ENCODE measurements at places on chromosomes 6 and 20. TPM values are rescaled to one million over a fixed set of nuclear protein-coding genes. Genes with fewer than 3 reads are reported as not detected.
A peak's percentile ranks its signal among the peaks of the same experiment; 100 is the strongest.

Gene KIF6
- total RNA-seq: 0.24 TPM

- peak; percentile 93 for ATAC-seq
Measured at GRCh38 chr6:153117986-153118879, 12.8 kb downstream of the RGS17 start.

Gene NHSL1
- 34.8 TPM for total RNA-seq

Gene CLPSL2
- not detected for total RNA-seq

DNA sequence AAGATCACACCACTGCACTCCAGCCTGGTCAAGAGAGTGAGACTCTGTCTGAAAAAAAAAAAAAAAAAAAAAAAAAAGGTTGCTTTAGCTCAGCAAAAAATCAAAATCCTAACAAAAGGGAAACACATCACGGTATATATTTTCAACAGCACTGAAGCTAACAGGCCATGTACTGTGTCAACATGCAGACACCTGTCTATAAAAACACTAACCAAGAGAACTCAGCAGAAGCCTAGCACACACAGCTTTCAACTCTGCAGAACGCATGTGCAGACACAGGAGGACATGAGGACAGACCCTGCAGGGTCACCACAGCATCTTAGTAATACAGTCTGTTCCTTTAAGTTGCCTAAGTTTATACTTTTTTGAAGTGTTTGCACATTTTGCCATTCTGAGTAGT, 13.5 kb downstream of the NINL start:
- no peak for ATAC-seq

DNA sequence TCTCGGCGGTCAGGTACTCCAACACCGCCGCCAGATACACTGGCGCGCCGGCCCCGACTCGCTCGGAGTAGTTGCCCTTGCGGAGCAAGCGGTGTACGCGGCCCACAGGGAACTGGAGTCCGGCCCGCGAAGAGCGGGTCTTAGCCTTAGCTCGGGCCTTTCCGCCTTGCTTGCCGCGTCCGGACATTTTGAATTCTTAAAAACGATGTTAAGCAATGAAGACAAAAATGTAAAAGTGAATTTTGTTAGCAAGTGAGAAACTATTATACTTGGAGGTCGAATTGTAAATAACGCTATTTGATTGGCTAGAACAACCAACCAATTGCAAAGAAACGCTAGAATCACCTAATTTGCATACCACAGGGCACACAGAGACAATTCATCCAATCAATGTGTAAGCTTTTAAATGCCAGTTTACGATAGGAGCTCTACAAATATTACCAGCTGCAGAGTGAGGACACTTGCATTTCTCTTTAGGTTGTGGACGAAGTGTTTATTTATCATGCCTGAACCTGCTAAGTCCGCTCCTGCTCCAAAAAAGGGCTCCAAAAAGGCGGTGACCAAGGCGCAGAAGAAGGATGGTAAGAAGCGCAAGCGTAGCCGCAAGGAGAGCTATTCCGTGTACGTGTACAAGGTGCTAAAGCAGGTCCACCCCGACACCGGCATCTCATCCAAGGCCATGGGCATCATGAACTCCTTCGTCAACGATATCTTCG, 112.0 kb downstream of the HFE start:
- ATAC-seq: peak; percentile 83

- peak; percentile 49 for ATAC-seq
Measured at GRCh38 chr6:74091136-74091793, 395.3 kb downstream of the CD109 start.

Gene NRSN1
- total RNA-seq: not detected

GRCh38 chr6:146545581-146545980, 1.9 kb downstream of the RAB32 start:
- ATAC-seq: no peak

DNA sequence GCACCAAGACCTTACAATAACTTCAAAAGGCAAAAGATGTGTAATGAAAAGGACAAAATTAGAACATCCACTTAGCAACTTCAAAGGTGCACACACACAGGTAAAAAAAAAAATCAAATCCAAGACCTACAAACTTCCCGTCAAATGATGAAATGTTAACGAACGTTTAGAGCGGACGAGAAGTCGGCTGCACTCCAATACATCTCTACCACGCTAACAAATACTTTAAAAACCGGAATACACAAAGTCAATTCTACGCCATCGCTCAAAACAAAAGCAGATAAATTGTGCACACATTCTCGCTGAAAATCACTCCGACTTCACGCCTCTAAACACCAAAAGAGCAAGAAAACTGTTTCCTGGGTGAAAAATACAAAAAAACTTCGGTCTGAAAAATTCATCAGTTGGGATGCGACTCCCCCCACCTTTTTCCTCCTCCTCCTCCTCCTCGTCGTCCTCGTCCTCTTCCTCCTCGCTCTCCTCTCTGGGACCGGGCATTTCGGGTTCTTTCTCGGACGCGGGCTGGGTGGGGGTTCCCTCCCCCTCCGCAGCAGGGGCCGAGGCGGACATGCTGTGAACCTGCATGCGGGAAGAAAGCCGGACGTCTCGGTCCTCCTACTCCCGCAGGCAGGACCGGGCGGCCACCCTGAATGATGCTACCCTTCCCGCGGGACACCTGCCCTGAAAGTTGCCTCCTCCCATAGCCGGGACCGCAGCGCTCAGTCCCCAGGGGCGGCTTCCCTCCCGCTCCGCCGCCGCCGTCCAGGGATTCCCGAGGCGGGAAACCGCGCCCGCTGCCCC, 712 bp downstream of the DEK start:
- ATAC-seq: no peak

- ATAC-seq: no peak
Measured at GRCh38 chr6:38640216-38640909, 634 bp upstream of the BTBD9 start.

GRCh38 chr6:127342296-127342945, 988 bp downstream of the ECHDC1 start:
- ATAC-seq: peak; percentile 7

- ATAC-seq: no peak
Measured at GRCh38 chr20:49557449-49557848, 10.5 kb downstream of the PTGIS start.

Gene ECT2L
- total RNA-seq: not detected

DNA sequence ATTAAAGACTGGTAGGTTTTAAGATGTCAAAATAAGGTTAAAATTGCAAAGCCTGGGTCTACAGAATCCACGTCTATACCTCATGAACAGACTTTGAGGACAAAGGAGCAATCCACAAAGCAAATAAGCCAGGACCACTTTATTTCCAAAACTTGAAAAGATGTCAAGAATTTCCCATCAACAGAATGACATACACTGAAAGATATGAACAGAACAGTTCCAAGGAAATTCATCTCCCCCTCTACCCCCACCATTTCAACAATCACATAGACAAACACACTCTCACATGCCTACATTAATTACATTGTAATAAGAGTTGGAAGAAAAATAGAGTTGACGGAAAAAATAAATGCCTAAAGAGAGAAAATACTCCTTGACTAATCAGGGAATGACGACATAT, 45.2 kb upstream of the NHSL1 start:
- ATAC-seq: no peak

Gene SPO11
- not detected for total RNA-seq

DNA sequence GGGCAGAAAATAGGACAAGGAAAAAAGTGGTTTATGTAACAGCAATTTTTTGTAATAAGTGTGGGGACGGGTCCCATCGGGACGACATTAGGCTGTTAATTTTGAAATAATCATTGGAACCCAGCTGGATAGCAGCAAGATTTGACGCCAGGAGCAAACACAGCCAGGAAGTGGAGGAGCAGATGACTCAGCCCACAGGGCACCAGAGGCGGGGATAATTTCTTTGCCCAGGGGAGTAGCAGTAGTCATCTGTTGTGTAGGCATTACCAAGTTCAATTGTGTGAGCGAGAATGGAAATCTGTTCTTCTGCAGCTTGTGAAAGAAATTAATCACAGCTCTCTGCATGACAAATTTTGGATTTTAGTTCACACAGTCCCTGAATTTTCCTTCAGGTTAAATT, 22.6 kb upstream of the RIN2 start:
- peak; percentile 88 for ATAC-seq

DNA sequence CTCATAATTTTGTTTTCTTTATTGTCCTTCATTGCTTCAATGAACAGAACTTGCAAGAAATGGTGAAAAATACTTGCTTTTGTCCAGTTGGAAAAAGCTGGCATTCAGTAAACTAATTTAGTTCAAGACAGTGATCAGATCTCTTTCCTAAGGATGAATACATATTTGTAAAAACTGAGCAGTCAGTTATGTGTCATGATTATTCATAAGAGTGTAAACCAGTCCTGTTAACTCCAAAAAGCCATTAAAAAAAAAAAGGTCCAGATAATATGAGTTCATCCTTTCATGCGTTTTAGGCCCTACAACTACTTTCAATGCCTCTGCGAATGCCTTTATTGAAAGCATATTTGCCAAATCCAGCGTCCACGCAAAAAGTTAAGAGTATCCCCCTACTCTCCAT, 609 bp downstream of the PGM3 start:
- ATAC-seq: peak; percentile 24

All from esophagus mucosa (tissue), 1 donor.